ENCODE measurements at places on chromosomes 12 and 14.
A peak's percentile ranks its signal among the peaks of the same experiment; 100 is the strongest.

DNA sequence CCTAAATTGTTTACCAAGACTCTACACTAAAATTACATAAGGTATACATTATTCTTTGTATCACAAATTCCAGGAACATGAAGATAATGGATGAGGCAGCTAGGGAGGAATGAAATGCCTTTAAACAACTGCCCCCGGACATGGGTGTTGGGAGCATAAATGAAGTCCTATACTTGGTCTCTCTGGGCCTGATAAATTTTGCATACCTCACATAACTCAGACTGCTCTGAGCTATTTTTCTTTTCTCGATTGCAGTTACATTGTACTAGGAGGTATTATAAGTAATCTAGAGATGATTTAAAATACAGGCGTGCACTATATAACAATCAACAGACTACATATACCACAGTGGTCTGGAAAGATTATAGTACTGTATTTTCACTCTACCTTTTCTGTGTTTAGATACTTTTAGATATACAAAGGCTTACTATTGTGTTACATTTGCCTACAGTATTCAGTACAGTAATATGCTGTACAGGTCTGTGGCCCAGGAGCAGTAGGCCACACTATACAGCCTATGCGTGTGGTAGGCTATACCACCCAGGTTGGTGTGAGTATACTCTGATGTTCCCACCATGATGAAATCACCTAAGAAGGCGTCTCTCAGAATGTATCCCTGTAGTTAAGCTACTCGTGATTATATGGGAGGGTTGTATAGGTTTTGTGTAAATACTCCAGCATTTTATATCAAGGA, 14.3 kb downstream of the FNTB start:
- no peak for DNase-seq

DNA sequence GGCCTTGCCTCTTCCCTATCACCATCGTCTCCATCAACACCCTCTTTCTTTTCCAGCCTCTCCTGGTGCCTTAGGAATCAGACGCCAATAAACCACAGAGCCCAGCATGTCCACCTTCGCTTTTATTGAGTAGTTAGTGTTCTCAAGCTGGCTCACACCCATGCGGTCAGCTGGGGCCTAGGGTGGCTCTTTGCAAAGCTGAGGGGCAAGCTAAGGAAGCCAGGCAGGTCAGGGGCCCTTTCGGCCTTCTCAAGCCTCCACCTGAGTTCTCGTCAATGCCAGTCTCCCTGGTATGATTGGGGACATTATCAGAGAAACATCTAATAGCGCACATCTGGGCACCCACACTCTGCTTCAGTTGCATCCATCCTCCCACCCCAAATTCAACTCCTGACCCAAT, 737 bp upstream of the TEX52 start:
- no peak for DNase-seq

DNA sequence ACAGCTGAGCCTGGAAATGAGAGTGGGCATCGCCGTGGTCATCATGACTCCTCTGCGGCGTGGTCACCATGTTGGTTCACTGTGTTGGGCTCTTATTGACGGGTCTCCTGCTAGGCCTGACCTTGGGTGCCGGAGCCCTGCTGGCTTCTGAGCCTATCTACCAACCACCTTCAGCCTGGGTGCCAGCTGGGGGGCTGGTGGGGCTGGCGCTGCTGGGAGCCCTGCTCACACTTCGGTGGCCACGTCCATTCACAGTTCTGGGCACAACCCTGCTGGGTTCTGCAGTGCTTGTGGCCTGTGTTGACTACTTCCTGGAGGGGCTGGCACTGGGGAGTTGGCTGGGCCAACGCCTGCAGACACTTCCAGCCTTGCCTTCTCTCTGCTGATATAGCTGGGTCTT, 3.7 kb upstream of the DNAJC14 start:
- no peak for DNase-seq

- DNase-seq, result peak; percentile 24
Observed at GRCh38 chr12:112812600-112813406, 21.3 kb downstream of the RPH3A start.

GRCh38 chr14:67646131-67646530, 26.4 kb downstream of the ARG2 start:
- no peak for DNase-seq

DNA sequence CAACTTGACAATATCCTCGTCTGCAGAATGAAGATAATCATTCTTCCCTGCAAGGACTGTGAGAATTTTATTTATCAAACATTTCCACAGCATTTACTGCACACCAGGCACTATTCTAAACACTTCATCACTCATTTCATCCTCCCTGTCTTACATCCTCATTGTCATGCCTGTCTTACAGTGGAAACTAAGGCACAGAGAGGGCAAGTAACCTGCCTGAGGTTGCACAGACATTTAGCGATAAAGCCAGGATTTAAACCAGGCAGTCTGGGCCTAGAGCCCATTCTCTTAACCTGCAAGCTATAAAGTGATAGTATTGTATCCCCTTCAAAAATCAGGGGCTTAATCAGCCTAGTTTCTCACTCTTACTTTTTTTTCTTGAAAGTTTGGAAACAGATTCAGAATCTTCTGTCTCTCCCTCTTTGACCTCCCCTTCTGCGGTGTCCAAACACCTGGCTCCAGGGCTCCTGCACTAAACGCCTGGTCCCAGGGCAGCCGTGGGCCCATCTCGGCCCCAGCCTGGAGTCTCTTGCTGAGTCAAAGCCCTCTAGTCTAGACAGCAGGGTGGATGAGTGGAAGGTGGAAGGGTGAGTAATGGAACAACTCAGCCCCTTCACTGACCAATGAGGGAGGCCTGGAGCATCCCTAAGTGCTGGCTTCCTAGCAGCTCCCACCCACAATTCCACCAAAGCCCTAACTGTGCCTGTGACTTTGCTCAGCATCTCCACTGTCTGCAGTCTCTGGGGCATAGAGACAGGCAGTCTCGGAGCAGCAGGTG, 12.5 kb downstream of the ISM2 start:
- peak; percentile 86 for DNase-seq

DNA sequence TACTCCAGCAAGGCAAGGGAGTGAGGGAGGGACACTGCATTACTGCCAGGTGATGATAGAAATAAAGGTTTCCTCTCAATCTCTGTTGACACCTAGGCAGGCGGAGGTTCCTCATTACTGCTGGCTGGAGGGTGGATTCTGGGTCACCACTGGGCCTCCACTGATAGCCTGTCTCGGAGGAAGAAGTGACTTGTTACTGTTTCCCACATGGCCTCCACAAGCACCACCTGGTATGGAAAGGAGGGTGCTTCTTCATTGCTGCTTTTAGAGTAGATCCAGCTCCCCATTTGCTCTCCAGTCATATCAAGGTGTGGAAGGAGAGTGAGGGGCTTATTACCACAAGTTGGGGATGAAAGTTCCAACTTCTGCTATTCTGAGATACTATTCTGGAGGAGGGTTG, 6.4 kb downstream of the PRR4 start:
- DNase-seq, result no peak

DNA sequence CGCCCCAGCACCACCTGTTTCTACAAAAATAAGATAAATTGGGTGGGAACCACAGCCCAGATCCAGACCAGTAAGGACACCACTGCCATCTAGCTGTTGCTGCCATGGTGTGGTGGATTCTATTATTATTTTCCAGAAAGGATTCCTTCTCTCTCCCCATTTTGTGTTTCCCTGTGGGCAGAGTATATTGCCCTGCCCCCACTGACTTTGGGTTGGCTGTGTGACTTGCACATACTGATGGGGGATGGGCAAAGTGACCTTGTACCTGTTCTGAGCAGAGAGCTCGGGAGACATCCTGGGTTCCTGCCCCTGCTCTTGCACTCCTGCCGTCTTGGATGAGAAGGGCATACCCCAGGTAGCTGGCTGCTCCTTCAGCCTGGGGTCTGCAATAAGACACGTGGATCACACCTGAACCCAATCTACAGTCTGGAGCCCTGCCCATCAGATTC, 24.3 kb downstream of the MOAP1 start:
- DNase-seq, result peak; percentile 35

- DNase-seq, result no peak
Observed at GRCh38 chr14:23434488-23435222, 805 bp downstream of the MYH7 start.

DNA sequence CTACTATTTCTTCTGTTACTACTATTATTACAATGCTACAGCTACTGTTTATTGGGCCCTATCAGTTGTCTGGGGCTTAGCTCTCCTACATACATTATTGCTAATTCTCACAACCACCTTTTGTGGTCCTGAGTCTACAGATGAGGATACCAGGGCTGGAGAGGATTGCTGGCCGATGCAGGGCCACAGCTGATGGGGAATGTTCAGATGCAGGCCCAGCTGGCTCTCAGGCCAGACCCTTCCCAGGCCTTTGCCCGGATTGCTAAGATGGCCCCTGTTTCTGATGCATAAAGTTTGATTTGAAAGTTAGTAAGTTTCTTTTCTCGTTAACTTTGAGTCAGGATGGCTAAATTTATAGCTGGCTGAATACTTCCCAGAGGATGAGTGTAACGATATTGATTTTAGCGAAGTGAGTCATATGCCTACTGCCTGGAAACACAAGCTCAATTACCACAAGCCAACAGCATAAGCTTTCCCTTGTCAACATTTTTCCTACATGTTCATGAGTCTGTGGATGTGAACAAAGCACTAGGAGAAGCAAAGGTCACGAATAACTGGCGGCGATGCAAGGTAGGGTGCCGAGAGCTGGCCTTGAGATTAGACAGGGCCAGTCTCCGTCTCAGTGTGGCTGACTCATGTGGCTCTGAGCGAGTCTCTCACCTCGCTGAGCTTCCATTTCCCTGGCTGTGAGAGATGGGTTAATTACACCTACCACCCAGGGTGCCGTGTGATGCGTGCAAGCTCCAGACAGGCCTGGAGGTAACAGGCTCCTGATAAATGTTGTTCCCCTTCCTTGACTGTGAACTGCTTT, 111.0 kb downstream of the BEGAIN start:
- DNase-seq, result peak; percentile 100

GRCh38 chr14:97713023-97713422, 915.8 kb downstream of the VRK1 start:
- peak; percentile 67 for DNase-seq

GRCh38 chr12:98644433-98644711, 216 bp downstream of the IKBIP start:
- peak; percentile 60 for DNase-seq

DNA sequence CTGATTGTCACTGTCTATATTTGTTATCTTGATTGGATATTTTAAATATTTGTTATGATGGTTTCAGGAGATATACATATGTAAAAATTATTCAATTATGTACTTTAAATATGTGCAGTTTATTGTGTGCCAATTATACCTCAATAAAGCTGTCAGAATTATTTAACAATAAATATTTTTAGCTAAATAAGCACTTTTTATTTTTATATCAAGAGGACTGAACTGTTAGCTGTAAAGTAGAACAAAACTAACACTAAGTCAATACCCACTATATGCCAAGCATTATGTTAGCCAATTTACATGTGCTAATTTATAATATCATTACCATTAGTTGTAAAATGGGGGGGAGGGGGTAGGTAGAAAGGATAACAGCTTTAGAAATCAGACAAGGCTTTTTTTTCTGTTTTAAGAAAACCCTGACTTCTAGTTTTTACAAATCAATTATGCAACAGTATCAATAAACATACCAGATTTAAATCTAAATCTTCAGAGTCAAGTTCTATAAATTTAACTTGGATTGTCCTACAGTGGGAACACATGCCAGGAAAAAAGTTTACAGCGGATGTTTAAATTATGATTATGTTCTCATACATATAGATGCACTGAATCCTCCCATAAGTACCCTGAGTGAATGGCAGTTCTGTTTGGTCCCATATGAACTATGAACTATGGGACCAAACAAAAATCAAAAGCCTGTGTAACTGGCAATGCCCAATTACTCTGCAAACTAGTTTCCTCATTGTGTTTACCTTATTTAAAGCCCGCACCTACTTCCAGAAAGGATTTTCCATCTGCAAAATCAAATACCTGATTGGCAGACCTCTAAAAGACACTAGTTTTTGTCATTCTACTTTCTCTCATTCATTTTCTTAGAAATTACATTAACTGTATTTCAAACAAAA, 2.8 kb downstream of the RALGAPA1 start:
- DNase-seq, result no peak

DNA sequence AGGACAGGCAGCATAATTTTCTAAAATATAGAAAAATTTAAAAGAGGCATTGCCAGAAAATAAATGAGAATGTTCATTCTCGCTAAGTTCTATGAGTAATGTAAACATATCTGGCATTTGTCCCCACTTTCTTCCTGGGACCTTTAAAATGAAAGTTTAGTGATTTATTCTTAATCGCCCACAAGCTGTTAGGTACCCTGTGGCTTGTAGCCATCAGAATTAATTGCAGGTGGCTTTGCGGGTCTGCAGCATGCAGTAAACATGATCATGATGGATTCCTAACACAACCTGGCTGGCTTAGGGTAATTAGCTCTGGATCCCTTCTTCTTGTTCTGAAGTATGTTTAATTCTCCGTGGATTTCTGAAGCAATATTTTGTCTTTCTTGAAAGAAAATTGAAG, 103.5 kb upstream of the FRMD6 start:
- peak; percentile 25 for DNase-seq

DNA sequence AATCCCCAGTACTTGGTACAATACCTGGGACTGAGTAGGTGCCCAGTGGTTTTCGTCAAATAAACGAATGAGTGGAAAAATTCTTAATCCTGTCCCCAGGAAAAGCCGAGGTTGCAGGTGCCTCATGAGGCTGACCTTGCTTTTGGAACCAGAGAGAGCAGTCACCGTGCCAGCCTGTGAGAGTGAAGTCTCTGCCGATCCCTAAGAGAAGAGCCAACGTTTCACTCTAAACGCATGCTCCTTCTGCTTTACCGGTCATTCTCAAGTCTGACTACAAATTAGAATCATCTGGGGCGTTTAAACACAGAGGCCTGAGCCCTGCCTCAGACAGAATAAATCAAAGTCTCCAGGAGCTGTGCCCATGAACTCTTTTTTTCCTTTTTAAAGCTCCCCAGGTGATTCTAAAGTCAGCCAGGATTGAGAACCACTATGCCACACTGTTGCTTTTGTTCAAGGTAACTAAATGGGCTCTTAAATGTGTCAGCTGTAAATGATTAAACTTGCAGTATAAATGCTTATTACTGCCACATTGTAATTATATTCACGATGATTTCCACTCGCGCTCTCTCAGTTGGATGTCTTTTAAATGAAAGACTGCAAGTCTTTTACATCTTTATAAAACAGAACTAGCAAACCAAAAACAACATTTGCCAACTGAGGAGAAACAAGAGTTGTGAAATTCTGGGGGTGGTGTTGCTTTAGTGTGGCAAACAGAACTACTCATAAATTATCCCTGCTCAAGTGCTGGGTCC, 26.9 kb downstream of the TCP11L2 start:
- no peak for DNase-seq

GRCh38 chr12:63302941-63303536, 152.0 kb upstream of the AVPR1A start:
- no peak for DNase-seq

DNA sequence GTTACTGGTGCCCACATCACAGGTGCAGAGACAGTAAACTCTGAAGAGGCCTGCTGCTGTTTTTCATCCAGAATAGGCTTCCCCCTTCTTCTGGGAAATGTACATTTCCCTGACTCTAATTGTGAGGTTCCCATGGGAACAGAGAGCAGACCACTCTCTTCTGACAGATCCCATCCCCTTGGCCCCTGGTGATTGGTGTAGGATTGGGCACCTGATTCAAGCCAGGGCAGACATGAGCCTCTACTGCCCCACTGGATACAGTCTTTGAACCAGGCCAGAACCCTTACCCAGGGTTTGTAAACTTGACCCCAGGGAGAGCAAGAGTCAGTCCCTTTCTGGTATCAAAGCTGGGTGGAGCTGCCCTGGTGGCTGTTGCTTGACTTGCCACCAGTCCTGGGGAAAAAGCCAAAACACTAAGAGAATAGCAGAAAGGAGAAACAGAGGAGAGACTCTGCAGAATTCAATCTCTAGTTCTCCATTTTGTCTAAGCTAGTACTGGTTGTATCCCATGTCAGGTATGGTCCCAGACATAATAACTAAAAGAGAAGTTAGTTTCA, 14.8 kb upstream of the NFYB start:
- no peak for DNase-seq
